GM12864 (cell line): ENCODE measurements at places on chromosomes 12 and 14.

- DNase-seq = no peak
Observed at GRCh38 chr12:9115731-9116559, at the start of gene A2M. Gene A2M (minus strand): TSS chr12:9115919. CDS start chr12:9115849, 70 bp downstream.

GRCh38 chr14:59755409-59756135 is 115.0 kb downstream of the RTN1 start:
- DNase-seq = no peak

DNA sequence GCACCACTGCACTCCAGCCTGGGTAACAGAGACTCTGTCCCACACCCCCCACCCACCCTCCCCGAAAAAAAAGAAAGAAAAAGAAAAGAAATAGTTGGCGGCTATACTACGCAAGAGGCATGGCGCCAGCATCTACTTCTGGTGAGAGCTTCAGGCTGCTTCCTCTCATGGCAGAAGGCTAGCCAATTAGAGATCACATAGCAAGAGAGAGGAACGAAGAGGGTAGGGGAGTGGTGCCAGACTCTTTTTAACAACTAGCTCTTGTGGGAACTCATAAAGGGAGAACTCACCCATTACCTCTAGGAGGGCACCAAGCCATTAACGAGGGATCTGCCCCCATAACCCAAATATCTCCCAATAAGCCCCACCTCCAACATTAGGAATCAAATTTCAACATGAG is 6.2 kb downstream of the DENND5B start:
- DNase-seq = no peak

GRCh38 chr14:70742316-70742715 is 67.0 kb downstream of the MAP3K9 start:
- DNase-seq = no peak

DNA sequence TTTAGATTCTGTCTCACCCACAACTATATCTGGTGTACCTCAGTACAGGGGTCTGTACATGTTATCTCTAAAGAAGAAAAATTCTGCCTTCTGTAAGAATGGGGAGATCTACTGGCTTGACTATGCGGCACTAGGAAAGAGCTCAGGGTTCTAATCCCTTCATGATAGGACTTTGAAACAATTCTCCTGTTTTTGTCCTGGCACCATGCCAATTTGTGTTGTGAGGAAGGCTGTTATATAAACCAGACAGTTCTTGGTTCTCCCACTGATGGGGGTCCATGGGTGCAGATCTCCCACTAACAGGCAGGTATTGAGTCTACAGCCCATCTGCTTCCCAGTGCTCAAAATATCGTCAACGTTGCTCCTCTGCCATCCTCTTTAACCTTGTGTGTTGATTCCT is 883.7 kb downstream of the GALC start:
- no peak for DNase-seq

GRCh38 chr12:53476769-53477209 is 22.5 kb downstream of the MAP3K12 start:
- DNase-seq = no peak

GRCh38 chr12:71187379-71187778 is 29.6 kb upstream of the TSPAN8 start:
- DNase-seq = no peak

- no peak for DNase-seq
Observed at GRCh38 chr12:129184127-129184928, 331.1 kb downstream of the GLT1D1 start.

DNA sequence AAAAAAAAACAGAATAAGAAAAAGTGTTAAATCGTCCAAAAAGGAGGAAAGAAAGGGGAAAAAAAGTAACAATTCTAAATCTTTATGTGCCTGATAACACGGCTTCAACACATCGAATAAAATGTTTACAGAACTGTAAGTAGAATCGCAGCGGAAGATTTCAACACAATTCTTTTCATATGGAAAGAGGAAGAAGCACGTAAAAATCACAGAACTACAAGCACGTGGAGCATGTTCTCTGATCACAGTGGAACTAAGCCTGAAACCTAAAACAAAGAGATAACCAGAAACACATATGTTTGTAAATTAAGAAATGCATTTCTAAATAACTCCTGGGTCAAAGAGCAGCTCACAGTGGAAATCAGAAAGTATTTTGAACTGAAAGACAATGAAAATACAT is 8.7 kb downstream of the CLEC7A start:
- DNase-seq = no peak

DNA sequence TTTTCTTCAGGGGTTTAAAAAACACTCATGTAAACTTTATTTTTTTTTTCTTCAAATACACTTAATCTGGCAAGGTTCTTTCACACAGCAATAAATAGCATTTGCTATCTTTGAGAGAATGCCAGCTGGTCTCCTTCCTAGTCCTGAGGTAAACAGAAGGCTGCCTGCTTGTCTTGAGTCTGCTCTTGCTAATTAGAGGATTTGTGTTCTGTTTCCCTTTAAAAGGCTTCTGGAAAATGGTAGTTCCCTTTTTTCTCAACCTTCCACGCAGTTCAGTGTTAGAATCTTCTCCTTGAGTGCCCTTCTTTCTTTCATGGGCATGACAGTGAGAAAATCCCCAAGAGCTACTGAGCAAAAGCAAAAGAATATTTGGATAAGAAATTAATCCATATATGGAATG is 92.3 kb upstream of the DCN start:
- DNase-seq = no peak

DNA sequence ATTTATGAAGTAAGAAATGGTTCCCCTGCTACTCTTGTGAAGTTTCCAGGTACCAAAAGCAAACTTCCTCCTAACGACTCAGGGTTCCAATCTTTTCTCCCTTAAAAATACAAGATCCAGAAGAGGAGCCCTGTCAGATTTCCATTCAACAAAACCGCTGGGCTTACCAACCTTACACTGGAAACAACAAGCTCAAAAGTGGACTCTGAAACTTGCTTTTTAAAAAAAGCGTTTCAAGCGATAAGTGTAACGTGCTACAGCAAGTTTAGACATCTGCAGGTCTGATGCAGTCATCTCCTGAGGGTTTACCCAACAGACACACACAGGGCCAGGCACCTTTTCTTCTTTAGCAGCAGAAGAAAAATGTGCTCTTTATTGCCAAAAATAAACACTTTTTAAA is 6.9 kb upstream of the CREBL2 start:
- no peak for DNase-seq

GRCh38 chr14:56144176-56144575 is 26.0 kb downstream of the PELI2 start:
- DNase-seq = no peak

DNA sequence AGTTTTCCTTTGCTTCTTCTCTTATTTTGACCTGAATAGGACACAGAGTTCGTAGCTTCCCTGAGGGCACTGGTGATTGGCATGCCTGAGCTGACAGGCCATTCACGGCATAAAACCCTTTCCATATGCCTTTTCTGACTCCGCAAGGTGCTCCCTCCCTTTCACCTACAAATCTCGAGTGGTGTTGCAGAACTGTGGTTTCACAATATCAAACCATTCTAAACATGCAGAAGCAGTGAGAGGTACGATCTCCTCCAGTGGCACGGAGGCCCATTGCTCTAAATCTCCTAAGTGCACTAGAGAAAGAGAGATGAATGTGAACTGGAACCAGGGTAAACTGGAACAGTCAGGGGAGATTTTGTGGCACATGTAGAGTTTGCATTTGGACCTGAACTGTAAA is 23.9 kb downstream of the CLSTN3 start:
- DNase-seq = no peak

DNA sequence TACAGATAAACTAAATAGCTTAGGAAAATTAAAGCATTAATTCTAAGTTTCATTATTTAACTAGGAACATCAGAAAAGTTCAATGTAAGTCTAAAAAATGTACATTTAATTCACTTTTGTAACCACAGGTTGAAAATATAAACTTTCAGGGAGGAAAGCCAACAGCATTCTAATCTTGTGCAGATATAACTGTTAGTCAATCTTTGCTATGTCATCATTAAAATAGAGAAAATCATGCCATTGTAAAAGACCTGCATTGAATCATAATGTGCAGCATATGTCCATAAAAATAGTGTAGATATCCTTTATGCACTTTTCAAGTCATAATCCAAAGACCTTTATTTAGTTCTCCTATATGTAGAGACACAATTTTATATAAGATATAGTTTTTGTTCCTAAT is 207.3 kb downstream of the ALG10B start:
- DNase-seq = no peak

DNA sequence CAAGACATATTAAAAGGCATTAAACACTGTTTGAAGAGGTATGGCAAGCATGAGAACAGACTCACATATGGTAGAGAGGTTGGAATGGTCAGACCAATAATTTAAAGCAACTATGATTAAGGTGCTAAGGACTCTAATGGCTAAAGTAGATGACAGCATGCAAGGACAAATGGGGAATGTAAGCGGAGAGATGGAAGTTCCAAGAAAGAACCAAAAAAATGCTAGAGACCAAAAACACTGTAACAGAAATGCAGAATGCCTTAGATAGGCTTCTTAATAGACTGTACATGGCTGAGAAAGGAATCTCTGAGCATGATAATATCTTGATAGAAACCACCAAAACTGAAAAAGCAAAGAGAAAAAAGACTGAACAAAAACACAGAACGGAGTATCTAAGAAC is 77.4 kb downstream of the RIN3 start:
- no peak for DNase-seq

DNA sequence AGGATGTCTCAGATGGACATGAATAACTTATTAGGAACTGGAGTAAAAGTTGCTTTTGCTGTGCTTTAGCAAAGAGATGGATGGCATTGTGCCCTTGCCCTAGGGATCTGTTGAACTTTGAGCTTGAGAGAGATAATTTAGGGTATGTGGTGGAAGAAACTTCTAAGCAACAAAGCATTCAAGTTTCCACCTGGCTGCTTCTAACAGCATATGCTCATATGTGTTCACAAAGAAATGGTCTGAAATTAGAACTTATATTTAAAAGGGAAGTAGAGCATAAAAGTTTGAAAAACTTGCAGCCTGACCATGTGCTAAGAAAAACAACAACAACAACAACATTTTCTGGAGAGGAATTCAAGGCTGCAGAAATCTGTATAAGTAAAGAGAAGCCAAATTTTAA is 7.9 kb upstream of the CPSF6 start:
- DNase-seq = no peak

GRCh38 chr12:104515899-104516298 is 59.2 kb downstream of the CHST11 start:
- DNase-seq = no peak

DNA sequence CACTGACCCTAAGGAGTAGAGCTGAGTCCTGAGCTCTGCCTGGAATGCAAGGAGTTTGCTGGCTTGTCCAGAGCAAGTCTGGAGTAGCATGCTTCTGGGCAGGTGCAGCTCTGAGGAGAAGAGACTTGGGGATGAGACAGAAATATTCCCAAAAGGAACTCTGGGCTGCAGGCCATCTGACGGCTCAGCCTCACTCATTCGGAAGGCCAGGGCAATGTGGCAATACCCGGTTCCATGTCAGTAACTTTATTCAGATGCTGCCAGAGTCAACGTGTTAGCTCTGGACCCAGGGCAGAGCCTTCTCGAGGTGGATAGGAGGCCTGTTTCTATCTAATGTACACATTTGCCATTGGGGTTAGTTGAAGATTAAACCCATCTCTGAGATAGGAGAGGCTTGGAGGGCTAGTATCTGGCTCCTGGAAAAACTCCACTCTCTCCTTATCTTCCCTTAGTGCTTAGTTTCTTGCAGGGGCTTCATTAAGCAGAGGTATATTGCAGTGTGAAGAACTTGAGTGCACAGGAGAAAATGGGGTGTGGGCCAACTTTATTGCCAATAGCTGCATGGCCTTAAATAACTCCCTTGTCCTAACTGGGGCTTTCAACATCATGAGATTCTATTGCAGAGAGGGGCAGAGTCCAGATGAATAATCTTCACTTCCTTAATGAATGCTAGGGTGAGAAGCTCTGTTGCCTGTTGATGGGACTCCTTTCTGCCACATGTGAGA is 65.6 kb downstream of the NTF3 start:
- no peak for DNase-seq

DNA sequence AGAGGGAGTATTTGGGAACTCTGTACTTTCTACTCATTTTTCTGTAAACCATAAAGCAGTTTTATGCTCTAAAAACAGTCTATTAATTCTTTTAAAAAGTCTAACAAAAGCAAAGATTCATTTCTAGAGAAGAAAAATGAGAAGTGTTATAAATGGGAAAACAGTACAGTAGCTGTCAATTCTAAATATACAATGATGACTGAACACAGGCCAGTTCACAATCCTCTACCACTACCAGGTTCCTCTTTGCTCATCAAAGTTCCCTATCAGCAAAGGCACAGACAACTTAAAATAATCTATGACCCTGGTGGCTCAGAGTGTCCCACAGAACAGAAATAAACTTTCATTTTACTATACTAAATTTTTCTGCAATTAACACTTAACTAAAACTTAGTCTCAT is 12.5 kb downstream of the NAA25 start:
- no peak for DNase-seq

- DNase-seq = no peak
Observed at GRCh38 chr12:5272018-5272785, 159.7 kb upstream of the NTF3 start.

DNA sequence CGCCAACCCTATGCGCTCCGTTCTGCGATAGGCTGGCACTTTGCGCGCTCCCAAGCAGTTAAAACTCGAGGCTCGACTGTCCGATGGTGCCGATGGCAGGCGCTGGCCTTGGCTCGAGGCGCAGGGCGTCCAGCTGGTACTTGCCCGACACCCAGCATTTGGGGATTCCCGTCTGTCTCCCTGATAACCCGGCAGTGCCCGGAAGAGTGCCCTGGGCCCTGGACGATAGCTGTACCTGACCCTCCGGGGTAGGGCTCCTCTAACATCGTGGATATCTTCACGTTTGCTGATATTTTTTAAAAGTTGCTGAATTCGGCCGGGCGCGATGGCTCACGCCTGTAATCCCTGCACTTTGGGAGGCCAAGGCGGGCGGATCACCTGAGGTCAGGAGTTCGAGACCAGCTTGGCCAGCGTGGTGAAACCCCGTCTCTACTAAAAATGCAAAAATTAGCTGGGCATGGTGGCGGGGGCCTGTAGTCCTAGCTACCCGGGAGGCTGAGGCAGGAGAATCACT is 908 bp upstream of the WIF1 start:
- DNase-seq = no peak

DNA sequence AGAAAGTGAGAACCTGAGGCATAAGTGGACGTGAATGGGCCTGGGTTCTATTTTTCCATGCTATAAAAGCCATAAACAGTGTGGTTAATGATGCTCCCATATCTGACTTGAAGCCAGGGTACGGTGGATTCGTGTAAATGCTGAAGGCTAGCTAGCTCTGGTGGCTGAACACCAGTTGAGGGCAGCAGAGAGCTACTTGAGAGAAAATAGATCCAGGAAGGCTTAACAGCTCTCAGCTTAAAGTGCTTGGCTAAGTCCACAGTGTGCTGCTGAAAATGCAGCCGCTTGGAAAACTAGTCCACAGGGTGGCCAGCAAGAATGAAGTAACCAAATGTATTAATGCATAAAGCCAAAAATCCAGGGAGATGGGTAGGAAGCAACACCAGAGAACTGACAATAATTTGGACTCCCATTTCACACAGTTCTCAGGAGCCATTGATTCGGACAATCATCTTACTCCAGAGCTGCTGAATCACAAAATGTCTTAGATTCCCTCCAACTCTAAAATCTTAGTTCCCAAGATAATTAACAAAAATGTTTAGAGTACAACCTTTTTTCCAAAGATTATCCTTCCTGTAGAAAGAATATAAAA is 15.0 kb upstream of the FOXG1 start:
- peak; percentile 3 for DNase-seq
